Stimulated activated effector memory CD8-positive, alpha-beta T cell treated with anti-CD3 and anti-CD28 coated beads, Interleukin-12 subunit alpha, Interleukin-12 subunit beta, amount 100 ng/mL, for 72 hours (primary cell): ENCODE measurements at places on chromosomes 5 and 9.

- no peak for DNase-seq
Observed at GRCh38 chr5:138000102-138000723, 32.7 kb downstream of the FAM13B start.

GRCh38 chr5:885529-885928, 7.1 kb downstream of the BRD9 start:
- DNase-seq, result no peak

DNA sequence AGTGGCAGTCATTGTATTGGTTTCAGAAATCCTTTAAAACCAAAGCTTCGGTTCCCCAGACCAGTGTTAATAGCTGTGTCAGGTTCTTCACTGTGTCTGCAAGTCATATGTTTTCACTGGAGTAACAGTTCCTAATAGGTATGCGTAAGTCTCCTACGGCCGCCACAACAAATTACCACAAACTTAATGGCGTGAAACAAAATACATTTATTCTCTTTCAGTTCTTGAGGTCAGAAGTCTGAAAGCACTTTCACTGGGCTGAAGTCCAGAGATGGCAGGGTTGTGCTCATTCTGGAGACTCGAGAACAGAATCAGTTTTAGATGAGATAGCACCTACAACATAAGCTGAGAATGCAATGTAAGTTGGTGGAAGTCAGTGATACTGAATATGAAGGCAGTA, 556.2 kb downstream of the TLE4 start:
- DNase-seq, result no peak

DNA sequence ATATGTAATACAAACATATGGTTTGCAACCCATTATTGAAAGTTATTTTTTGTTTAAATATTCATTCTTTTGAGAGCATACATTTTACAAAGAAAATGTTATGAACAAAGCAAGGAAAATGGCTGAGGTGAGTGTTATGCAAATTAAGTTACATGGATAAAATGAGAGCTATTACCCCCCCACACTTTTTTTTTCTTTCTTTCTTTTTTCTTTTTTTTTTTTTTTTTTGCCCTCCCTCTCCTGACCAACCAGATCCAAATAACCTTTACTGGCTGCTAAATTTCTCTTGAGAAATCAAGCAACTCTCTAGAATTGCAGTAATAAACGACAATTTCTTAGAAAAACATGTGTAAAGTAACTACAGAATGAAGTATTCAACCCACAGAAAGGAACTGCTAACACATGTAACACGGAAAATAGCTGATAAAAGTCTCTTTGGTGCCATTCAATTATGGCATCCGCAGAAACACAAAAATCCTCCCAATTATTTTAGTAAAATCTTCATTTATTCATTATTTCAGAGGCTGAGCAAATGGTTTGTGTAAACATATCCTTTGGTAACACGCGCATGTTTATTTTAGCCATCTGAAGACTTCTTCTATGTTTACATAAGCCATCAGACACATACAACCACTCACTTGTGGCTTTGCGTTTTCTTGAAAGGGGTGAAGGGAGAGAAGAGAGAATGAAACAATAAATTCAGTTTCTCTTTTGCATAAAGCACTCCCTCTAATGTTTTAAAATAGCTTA, 216.1 kb downstream of the NFIB start:
- no peak for DNase-seq

- DNase-seq, result no peak
Observed at GRCh38 chr9:126614455-126615244, 922 bp downstream of the LMX1B start.

DNA sequence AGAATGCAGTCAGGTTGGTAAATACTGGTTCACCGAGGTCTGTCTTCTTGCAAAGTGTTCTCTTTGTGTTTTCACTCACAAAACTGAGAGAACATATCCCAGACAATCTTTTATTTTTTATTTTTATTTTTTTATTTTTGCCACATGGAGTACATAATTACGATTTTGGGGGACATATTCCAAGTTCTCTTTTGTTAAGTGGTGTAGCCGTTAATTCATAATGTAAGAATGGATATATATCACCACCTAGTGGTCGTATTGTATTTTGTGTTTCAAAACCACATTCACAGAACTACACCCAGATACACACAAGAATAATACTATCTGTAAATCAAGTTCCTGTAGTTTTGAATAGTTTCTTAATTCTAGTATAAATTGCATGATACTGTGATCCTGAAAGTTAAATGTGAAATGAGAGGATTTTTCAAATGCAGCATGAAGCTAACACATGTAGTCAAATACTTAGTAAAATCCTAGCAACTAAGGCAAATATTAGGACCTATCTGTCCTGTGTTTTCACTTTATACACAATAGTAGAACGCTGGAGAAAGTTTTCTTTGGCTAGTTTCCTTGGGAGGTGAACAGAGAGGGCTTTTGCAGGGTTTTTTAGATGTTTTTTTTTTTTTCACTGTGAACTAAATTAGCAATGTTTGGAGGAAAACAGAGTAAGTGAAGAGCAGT, 92.7 kb downstream of the VCAN start:
- DNase-seq, result no peak

GRCh38 chr5:113038714-113039113, 62.1 kb downstream of the DCP2 start:
- DNase-seq, result no peak

GRCh38 chr5:136222580-136223235, 29.7 kb upstream of the SMIM32 start:
- no peak for DNase-seq

GRCh38 chr5:162323466-162323865, 255.9 kb downstream of the GABRG2 start:
- DNase-seq, result no peak

GRCh38 chr5:6660688-6661087, 27.4 kb downstream of the SRD5A1 start:
- DNase-seq, result no peak

DNA sequence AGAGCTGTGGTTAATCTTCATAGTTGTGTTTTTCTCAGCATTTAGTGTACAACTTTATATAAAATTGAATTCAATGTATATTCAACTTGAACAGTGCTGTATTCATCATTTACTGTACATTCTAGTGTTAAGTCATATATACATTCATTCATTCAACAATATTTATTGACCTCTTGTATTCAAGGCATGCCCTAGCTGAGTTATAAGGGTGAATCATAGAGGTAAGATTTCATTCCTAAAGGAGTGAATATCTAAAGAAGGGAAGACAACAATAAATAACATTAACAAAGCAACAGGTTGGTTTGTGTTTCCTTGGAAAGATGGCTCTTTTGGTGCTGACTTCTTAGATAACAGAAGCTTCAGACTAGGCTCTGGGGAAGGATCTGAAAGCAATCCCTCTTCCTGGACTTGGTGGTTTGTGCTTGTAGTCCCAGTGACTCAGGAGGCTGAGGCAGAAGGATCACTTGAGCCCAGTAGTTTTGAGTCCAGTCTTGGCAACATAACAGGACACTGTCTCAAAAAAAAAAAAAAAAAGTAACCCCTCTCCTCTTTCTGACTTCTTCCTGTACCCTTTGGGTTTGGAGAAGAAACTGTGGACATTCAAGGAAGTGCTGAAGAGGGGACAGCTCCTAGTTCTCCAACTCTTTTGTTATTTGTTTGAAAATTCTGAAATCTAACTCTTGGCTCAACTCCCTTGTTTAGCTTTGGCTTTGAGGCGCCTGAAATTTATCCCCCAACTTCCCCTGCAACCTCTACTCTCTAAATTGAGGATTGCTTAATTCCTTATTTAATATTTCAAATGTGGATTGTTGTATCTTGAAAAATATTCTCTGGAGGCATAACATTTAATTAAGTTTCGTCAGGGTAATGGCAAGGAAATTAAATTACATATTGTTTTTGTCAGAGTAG, 80.2 kb downstream of the OSTF1 start:
- DNase-seq, result no peak

DNA sequence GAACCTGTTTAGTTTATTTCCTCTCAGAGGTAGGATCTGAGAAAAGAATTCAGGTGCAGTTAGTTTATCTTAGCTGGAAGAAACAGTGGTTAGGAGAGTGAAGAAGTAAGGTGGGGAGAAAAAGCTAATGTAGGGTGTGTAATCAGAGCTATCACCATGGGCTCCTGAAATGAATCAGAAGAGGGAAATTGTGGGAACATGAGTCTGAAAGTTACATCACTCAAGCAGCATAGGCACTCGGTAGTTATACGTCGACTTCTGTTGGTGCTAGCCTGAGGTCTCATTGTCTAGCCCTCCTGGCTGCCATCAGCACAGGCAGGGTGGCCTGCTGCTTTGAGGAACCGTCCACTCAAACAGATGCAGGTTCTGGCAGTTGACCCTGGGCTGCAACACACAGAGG, 56.7 kb upstream of the NPR3 start:
- DNase-seq, result no peak

DNA sequence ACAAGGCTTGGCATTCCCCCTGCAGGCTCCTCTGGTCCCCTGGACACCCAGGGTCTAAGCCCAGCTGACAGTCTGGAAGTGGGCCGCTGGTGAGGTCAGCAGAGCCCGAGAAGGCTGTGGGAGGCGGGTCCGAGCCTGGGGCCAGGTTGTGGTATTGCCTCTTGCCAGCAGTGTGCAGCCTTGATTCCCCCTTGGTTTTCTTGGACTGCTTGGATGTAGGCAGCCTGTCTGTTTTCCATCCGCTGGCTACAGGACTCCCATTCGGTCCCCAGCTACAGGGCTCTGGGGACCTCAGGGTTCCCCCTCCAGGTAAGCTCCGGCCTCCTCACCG, 1.6 kb downstream of the AIF1L start:
- no peak for DNase-seq

- no peak for DNase-seq
Observed at GRCh38 chr5:147452165-147452811, 57.6 kb downstream of the DPYSL3 start.

- no peak for DNase-seq
Observed at GRCh38 chr5:149645236-149645635, 63.9 kb downstream of the ARHGEF37 start.

- DNase-seq, result no peak
Observed at GRCh38 chr9:112331674-112331952, 1.8 kb downstream of the PTBP3 start.

DNA sequence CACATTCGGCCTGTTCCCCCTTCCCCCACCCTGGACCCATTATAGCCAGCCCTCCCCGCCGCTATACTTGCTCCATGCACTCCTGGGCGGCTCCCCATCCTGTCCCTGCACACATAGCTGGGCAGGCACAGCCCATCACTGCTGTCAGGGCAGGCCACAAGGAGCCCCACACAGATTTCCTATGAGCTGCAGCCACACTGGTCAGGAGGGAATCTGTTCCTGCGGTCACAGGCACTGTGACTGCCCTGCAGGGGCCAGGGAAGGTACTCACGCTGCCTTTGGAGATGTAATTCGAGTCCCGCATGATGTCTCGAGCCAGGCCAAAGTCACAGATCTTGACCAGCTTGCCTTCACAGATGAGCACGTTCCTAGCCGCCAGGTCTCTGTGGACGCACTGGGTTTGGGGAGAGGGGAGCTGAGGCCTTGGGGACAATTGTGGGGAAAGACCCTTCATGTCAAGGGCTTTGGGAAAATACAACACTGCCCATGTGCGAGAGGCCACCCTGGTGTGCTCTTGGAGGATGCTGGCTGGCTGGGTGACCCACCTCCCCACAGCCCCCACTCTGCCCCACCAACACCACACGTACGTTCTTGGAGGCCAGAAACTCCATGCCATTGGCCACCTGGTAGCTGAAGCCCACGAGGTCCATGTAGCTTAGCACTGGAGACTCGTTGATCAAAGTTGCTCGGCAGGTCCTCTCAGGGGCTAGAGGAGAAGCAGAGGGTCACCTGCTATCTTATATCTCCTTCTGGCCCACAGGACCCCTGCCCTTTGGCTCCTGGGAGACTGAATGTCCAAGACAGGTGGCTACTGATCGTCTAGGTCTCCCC, 34.5 kb upstream of the CSF1R start:
- no peak for DNase-seq

DNA sequence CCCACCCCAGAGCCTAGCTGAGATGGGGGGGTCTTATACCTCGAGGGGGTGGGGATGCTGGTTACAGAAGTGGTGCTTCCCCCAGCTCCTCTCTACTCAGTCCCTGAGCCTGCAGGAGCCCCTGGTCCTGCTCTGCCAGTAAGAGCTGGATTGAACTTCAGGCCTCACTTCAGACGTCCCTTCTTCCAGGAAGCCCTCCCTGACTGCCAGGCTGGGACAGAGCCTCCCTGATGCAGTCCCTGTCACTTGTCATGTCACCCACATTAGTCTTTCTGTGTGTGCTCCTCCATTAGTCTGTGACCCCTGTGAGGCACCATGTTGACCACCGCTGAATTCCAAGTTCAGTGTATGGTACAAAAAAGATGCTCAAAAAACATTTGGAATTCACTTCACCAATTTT, 78.7 kb upstream of the ASS1 start:
- DNase-seq, result no peak

GRCh38 chr9:28718226-28718625, 1144.9 kb upstream of the C9orf72 start:
- no peak for DNase-seq

DNA sequence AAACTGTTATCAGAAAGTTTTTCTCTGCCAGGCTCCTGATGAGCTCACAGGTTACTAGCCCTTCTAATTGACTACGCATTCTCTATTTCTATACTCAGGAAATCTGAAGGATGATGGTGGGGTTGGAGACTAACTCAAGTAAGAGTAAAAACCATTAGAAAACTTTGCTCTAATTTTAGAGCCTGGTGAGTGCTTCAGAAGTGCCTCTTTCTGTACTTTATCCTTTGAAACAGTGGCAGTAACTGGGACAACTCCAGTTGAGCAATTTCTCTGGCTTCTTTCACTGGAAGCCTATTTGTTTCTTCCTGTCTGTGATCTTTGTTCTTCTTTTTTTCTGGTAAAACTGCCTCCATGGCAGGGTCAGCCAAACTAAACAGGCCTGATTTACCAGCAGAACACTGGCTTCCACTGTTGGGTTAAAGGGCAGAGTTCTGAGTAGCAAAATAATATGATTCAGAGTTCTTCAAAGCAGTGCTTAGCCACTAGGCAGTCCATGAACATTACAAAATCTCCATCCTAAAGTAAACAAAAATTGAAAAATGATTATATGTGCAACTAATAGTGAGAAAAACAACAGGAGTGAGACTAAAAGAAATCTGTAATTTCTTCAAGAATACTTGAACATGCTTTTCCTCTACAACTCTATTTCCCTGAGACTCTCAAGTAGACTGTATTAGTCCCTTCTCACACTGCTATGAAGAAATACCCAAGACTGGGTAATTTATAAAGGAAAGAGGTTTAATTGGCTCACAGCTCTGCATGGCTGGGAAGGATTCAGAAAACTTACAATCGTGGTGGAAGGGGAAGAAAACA, 79.8 kb downstream of the MROH2B start:
- no peak for DNase-seq

GRCh38 chr9:122788831-122789230, at the start of gene OR5C1:
Gene OR5C1, plus strand, starts transcription at chr9:122788933. Its CDS starts 0 bp downstream, at chr9:122788933.
- DNase-seq, result no peak

GRCh38 chr9:14213504-14213903, 100.4 kb downstream of the NFIB start:
- no peak for DNase-seq

- no peak for DNase-seq
Observed at GRCh38 chr9:106284296-106284695, 578.7 kb upstream of the ZNF462 start.

- DNase-seq, result no peak
Observed at GRCh38 chr5:126508962-126509279, 85.7 kb downstream of the GRAMD2B start.
